ENCODE measurements at places on chromosomes 6 and 20.

DNA sequence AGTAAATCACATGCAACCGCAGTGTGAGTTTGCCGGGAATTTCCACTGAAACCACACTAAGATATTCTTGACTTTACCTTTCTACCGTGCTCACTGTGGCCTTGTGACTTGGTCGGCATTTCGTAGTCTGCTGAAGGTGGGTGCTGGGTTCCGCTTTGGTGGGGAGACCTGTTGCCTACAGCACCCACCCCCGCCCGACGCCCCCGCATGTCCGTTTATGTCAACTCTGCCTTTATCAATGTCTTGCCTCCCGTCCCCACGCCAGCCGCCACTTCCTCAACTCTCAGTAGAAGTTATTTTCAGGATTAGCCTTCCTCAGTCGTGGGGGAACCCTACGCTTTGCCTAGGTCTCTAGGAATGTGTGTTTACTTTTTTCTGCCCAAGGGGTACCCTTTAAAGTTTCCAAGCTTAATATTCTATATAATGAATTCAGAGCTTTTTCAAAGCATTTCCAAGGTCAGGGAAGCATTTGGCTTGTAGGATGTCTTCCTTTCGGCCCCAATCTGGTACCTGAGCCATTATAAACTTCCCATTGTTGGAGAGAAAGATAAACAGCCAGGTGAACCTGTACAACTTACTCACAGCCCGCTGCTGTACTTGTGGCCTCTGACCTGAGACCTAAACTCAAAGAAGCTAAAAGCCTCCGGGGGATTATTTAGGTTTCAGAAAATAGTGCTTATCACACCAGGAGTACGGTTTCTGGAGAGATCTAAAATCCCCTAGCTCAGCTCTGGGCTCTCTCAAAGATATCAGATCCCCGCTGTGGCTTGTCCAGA is 54.2 kb downstream of the TBC1D7 start:
- no peaks in the 10 kb centered on the region for H3K27me3 ChIP-seq
- peak overlapping the region; percentile 42 for H3K4me3 ChIP-seq
- peak; percentile 60 for DNase-seq
- H3K27ac ChIP-seq = peak overlapping the region; percentile 70
- H3K36me3 ChIP-seq = no peaks in the 10 kb centered on the region
- H3K4me1 ChIP-seq = peaks cover 29% of the 10 kb centered on the region

DNA sequence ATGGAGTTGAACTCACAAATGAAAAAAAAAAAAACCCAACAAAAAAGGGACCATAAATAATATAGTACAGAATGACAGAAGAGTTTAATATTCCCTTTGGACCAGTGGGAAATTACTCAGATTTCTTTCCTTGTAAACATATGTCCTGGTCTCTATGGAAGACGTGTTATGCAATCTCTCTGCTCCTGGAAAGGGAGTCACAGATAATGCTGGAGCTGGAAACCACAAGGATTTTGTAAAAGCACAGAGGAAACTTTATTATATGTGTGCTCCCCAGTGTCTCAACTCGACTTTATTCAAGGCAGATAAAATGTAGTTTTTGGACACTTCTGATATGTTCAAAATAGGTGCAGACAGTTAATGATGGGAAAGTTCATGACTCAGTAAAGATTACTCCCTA is 88.1 kb upstream of the ZFP64 start:
- DNase-seq = no peak
- no peak overlapping the region for H3K4me3 ChIP-seq
- peaks cover 10% of the 10 kb centered on the region for H3K27me3 ChIP-seq
- no peaks in the 10 kb centered on the region for H3K36me3 ChIP-seq
- H3K27ac ChIP-seq = no peak overlapping the region
- no peaks in the 10 kb centered on the region for H3K4me1 ChIP-seq

DNA sequence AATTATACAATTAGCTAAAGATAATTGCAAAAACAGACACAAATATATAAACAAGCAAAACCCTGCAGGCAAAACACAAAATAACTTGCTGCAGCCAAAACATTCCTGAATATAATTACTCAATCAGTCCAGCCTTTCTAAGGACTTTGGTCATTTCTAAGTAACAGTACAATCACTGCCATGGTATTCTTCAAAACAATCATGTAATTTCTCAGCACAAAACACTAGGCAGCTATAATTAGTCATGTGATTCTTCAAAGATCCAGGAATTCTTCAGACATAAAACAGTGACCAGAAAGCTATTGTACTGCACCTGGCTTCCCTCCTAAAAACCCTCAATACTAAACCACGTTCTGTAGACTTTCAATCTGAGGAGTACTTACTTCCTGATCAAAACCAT is 881.1 kb downstream of the EPHA7 start:
- H3K27me3 ChIP-seq = no peaks in the 10 kb centered on the region
- H3K4me1 ChIP-seq = no peaks in the 10 kb centered on the region

DNA sequence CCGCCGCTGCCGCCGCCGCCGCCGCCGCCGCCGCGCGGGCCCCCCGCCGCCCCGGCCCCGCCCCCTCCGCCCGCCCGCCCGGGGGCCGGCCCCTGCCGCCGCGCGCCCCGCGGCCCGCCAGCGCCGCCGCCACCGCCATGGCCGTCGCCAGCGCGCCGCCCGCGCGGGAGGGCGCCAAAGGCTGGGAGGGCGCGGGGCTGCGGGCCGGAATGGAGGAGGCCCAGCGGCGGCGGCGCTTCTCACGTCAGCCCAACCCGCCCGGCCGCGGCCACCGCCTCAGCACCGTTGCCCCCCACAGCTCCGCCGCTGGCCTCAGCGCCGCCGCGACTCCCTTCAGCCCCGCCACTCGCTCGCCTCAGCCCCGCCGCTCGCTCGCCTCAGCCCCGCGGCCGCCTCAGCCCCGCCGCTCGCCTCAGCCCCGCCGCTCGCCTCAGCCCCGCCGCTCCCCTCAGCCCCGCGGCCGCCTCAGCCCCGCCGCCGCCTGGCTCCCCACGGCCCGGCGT is 258 bp downstream of the PHF10 start:
- H3K36me3 ChIP-seq = peaks cover 24% of the 10 kb centered on the region
- H3K27me3 ChIP-seq = no peaks in the 10 kb centered on the region
- DNase-seq = peak; percentile 56
- H3K4me3 ChIP-seq = peak overlapping the region; percentile 70

GRCh38 chr6:22789315-22789714 is 219.9 kb downstream of the HDGFL1 start:
- H3K36me3 ChIP-seq = no peaks in the 10 kb centered on the region
- H3K27me3 ChIP-seq = no peaks in the 10 kb centered on the region
- H3K4me1 ChIP-seq = no peaks in the 10 kb centered on the region
- DNase-seq = no peak

DNA sequence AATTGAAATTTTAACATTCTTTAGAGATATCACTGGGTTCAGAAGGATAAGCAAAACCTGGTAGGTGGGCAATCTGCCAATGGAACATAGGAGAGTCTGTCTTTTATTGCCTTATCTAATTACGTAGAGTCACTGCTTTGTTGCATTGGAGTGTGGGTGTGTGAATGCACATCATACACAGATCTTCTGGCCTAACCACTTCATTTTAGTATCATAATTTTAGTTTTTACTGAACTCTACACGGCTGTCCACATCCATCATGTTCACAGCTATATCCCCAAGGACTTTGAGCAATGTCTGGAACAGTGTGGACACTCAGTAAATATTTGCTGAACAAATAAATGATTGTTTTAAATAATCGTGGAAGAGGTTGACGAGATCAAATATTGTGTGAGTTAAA is 104.6 kb upstream of the AKIRIN2 start:
- H3K27me3 ChIP-seq = peaks cover 18% of the 10 kb centered on the region
- no peaks in the 10 kb centered on the region for H3K36me3 ChIP-seq
- no peaks in the 10 kb centered on the region for H3K4me1 ChIP-seq
- no peak overlapping the region for H3K27ac ChIP-seq
- no peak overlapping the region for H3K4me3 ChIP-seq

DNA sequence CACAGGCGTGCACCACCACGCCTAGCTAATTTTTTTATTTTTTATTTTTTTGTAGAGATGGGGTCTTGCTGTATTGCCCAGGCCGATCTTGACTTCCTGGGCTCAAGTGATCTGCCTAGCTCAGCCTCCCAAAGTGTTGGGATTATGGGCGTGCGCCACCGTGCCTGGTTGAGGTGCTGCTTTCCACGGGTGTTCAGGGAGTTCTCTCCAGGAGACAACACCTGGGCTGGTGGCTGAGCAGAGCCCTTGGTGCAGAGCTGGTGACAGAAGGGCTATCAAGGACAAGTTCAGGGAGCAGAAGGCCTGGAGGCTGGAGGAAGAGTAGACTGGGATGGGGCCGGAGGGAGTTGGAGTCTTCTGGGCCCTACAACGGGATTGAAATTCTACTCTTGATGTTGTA is 34.6 kb downstream of the TFAP2C start:
- no peaks in the 10 kb centered on the region for H3K36me3 ChIP-seq
- no peak for DNase-seq
- H3K27me3 ChIP-seq = peaks cover 4% of the 10 kb centered on the region

DNA sequence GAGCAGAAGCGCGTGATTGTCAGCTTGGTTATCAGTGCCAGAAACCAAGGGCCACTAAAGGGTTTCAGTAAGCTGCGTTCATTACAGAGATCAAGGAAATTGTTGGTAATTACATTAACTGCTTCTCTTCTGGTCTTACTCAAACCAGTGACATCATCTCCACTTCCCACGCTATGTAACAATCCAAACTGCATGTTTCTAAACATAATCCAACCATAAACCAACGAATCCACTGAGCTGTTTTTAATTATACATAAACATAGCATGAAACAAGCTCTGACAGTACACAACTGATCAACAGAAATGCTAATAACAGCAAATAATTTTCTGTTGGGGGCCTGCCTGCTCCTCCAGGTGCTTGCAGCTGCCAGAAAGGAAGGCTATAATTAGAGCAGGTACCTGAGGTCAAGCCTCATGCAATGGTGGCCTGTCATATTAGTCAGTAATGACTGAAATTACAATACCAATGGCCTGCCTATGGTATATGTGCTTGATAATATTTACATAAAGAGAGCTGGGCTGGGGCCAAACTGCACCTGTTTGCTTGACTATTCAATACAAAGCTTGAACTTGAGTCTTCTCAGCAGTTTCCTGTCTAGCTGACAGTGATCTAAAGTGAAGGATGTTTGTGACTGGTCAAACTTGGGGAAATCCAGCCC is 40.1 kb downstream of the ILRUN start:
- peaks cover 12% of the 10 kb centered on the region for H3K36me3 ChIP-seq
- H3K27me3 ChIP-seq = no peaks in the 10 kb centered on the region

DNA sequence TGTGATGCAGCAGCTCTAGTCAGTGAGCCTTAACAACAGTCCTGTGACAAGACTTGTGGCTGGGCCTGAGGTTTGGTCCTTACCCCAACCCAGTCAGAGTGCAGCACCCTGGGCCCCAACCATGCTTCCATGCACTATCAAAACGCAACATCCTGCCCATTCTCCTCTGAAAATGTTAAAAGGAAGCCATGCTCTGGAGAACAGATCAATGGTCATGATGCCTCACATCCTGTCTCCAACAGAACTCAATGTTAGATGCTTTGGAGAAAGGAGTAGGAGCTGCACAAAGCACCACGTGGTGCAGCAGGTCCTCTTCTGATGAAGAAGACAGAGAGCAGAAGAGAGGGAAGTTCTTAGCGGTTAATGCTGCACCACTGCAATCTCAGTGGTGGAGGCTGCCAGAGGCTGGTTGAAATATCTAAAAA is 41.9 kb downstream of the TRAM2 start:
- peaks cover 34% of the 10 kb centered on the region for H3K4me1 ChIP-seq
- H3K27me3 ChIP-seq = no peaks in the 10 kb centered on the region
- H3K27ac ChIP-seq = no peak overlapping the region
- DNase-seq = peak; percentile 54

- H3K4me3 ChIP-seq = no peak overlapping the region
- H3K27me3 ChIP-seq = peaks cover 4% of the 10 kb centered on the region
- DNase-seq = no peak
- no peaks in the 10 kb centered on the region for H3K36me3 ChIP-seq
- no peak overlapping the region for H3K27ac ChIP-seq
Measured at GRCh38 chr6:154140743-154141142, 101.7 kb downstream of the OPRM1 start.

DNA sequence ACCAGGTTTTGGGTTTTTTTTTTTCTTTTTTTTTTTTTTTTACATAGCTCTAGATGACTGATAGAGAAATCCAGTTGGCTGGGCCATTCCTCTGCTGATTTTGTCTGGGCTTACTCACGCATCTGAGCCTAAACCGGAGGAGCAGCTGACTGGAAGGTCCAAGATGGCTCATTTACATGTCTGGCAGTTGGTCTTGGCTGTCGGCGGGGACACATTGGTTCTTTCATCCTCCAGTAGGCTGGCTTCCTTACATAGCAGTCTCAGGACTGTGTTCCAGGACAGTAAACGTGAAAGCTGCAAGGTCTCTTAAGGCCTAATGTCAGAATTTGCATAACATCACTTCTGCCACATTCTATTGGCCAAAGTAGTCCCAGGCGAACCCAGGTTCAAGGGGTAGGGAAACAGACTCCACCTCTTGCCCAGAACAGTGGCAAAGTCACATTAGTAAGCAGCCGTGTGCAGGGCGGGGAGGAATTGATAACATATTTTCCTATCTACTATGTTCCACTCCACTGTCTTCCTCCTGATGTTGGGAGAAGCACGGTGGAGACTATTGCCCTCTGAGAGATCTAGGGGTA is 87.0 kb downstream of the CDH22 start:
- no peak overlapping the region for H3K27ac ChIP-seq
- H3K27me3 ChIP-seq = peaks cover 10% of the 10 kb centered on the region
- H3K4me3 ChIP-seq = no peak overlapping the region
- DNase-seq = no peak

DNA sequence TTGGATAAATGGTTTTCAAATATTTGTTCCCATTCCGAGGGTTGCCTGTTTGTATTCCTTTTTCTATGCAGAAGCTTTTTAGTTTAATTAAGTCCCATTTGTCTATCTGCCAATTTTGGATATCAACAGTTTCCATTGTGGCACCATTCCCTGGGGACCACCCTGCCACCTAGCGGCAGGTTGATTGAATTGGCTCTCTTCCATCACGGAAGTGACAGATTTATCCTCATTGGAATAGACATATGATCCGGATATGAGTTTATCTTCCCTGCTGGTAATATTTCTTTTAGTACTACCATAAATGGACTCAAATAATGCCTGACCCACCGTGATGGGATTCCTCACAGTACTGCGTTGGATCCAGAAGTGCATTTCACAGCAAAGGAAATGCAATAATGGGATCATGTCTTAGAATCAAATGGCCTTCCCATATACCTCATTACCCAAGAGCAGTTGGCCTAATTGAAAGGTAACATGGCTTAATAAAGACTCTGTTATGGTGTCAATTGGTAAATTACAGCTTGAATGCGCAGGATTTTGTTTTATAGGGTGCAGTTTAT is 327.0 kb downstream of the BMP2 start:
- H3K4me1 ChIP-seq = no peaks in the 10 kb centered on the region
- H3K4me3 ChIP-seq = no peak overlapping the region
- no peaks in the 10 kb centered on the region for H3K27me3 ChIP-seq

Measured in activated naive CD8-positive, alpha-beta T cell treated with anti-CD3 and anti-CD28 coated beads for 36 hours (primary cell).